ENCODE measurements at places on chromosomes 3 and 15.

DNA sequence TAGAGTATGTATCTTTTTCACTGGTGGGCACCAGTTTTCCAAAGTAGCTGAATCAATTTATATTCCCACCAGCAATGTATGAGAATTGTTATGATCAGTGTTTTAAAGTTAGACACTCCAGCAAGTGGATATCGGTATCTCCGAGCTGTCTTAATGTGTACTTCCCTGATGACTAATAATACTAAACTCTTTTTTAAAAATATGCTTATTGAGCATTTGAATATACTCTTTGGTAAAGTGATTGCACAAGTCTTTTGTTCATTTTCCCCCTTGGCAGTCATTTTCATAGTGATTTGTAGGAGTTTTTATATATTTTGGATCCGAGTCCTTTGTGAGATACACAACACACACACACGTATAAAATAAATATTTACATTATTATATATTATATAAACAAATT lies 12.5 kb upstream of the FEM1B start:
- no peak for DNase-seq

DNA sequence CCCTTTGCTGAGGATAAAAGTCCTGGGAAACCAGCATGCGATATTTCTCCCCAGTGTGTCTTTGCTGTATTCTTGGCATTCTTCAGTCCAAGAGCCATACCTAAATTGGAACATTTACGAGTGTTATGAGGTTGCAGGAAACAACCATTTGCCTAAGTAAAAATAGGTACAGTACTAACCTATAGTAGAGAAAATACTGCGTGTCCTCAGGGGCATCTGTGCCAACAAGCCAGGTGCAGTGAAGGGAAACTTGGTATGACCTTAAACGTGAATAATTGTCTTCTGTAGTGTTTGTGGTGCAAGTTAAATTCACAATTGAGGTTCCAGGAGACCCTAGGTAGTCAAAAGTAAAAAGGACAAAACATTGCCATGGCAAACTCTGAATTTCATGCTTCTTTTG lies 12.2 kb downstream of the IL5RA start:
- DNase-seq = no peak

DNA sequence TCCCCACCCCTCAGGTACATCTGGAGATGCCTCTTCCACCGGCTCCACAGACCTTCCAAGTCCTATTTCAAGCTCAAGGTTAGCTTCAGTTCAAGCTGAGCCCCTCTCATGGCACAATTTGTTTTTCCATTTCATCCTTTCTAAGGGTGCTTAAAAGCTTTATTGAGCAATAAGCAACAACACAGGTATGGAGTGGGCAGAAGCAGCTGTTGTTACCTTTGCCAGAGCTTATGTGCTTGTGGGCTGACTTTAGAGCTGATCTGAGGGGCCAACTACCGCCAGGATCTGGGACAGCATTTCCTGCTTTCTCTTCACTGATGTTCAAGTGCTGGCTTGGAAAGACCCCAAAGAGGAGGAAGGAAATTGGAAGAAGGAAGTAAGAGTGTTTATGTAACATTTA lies 140.0 kb upstream of the KLHL25 start:
- DNase-seq = no peak

DNA sequence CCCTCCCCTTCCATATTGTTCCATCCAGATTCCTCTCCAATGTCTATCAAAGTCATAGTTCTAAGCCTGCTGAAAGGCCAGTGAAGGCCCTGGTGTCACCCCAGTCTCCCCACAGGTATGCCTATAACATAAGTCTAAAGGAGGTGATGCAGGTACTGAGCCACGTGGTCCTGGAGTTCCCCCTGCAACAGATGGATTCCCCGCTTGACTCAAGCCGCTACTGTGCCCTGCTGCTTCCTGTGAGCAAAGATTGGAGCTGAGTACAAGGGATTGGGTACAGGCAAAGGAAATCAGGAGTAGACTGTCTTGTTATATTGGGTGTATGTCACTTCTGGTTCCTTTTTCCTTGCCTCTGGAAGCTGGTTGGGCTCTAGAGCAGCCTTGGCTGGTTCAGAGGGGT lies 8.2 kb downstream of the EIF2B5 start:
- no peak for DNase-seq

GRCh38 chr15:75067123-75067830 lies 43.9 kb downstream of the PPCDC start:
- no peak for DNase-seq
